Right hindlimb (tissue), 1 donor: ENCODE measurements at places on chromosomes 5 and 9.

- peak; percentile 74 for DNase-seq
Measured at GRCh38 chr5:176873541-176874172, 25.5 kb downstream of the HK3 start.

GRCh38 chr5:94389515-94389899 lies 228.9 kb downstream of the KIAA0825 start:
- DNase-seq = no peak

DNA sequence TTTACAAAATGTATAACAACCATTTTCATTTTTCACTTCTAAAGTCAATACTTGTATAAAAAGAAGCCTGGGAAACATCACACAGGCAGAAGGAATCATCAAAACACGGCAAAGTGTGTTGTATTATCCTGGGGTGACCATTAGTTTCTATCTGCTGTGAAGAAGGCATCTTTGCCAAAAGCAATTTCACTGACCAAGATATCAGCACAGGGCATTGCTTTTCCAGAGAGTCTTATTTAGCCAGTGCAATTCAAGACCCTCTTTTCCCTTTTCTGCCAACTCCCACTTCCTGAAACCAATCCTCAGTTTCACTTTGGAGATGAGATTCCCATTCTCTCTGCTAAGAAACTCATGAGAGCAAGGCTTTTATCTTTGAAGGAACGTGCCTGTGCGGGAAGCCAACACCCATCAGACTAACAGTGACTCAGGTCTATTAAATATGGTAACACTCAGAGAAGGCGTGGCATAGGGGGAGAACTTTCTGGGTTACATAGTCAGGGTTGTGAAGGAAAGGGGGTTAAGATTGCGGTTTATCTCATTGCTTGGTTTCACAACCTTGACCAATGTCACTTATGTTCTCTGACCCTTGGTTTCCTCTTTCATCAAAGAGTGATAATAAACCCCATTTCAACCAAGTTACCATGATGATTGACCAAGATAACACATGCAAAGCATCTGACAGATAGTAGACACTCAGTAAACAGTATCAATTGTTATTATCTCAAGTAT lies 666.9 kb upstream of the KLF4 start:
- no peak for DNase-seq

DNA sequence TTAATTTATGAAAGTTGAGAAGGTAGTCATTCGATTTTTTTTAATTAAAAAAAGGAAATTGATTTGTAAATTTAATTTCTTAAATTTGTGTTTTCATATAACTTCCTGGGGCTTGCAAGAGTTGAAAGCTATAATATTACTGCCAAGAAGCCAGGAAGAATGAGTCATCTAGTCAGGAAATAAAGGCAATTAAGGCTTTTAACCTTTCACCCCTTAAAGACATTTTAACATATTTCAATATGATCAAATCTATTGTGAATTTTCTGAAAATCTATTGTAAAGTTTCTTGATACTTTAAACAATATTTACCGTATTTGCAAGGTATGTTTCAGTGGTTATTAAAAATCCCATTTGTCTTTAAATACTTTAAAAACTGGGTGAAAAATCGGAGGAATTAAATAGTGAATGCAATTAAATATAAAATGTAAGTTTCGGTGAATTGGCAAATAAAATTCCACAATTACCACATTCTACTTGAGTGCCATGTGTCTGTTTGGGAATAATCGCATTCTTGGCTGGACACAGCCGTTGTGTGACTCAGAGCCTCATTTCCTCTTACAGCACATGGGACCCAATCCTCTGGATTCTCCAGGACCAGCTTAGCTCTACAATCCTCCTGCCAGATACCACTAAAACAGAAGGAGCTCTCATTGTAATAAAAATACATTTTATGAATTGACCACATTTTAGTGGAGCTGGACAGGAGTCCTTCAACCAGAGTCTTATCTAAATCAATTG lies 310.7 kb downstream of the HCN1 start:
- DNase-seq = peak; percentile 32

GRCh38 chr5:116452774-116453368 lies 121.8 kb downstream of the SEMA6A start:
- no peak for DNase-seq

GRCh38 chr5:152372875-152373274 lies 32.2 kb downstream of the NMUR2 start:
- no peak for DNase-seq

DNA sequence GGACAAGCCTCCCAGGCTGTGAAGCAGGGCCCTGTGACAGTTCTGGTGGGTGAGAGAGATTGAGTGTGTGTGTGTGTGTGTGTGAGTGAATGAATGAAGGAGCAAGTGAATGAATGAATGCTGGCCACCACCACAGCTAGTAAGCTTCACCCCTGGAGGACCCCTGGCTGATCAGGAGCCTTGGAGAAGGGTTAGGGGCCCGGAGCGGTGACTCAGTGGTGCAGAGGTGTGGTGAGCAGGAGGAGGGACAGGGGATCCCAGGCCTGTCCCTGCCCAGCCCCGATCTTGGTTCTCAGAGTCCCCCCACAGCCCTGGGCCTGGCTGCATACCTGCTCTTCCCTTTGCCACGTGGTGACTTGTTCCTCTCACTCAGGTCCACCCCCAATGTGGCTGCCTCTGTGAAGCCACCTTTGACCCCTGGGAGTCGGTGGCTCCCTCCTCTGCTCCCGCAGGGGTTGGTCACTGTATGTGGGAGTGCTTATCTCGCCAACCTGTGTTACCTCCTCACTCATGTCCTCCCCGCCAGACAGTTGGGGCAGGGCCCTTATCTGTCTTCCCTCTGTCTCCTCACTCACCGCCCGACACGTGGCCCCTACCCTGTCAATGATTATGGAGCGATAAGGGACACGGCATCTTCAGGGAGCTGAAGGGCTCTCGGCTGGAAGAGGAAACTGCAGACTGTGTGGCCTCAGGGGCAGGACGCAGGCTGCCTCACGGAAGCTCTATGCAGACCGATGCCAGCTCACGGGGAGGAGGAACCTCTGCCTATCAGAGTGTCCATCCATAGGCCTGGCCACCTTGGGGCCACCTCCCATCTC lies 99.9 kb upstream of the PITX1 start:
- peak; percentile 8 for DNase-seq

- peak; percentile 38 for DNase-seq
Measured at GRCh38 chr9:12274577-12274976, 418.6 kb upstream of the TYRP1 start.
